ENCODE measurements at places on chromosomes 2 and 18.

DNA sequence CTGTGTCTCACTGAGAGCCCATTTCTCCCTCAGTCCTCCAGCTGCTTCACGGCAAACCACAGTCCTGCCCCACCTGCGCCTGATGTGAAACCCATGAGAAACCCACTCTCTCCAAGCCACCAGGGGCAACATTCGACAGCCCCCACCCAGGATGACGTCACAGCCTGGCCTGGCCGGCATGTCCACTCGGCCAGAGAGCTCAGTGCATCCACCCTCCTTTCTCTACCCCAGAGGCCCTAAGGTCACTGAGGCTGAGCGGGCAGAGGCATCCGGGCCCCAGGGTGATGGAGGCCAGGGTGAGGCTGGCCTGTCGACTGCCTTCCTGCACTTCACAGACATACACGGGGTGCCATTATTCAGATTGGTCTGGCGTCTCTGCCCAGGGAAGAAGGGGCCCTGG lies 402.7 kb upstream of the MYT1L start:
- DNase-seq: no peak

DNA sequence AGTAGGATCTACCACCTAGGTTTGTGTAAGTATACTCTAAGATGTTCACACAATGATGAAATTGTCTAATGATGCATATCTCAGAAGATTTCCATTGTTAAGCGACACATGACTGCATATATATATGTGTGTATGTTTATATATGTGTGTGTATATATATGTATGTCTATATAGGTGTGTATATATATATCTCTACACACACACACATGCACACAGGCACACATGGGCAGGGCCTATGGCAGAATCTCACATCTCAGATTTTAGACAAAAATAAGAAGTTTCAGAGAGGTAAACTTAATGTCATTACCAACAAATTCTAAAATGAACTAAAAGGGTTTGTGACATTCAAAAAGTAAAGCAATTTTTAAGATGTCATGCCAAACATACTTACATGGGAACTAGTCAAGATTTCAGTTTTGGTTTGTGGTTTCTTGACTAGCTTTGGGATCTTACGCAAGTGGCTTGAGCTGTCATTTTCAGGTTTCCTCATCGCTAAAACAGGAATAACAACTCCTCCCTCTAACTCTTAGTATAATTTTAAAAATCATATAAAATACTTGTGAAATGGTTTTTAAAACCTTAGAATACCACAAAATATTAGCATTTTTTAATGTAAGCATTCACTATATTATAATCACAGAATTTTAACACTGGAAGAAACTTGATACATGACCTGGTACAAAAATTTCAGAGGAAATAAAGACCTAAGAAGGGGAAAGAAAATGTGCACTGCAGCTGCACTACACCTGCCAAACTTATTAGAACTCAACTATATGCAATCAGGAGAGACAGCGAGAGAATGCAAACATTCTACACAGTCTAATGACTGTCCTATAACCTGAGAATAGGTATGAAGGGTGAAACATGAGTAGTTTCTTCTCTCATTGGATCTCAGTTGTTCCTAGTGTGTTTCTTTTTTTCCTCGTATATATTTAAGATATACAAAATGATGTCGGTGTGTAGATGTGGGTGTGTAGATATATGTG lies 75.7 kb downstream of the TTC21B start:
- DNase-seq: no peak

GRCh38 chr2:240791821-240792628 lies 28.0 kb downstream of the KIF1A start:
- no peak for DNase-seq

DNA sequence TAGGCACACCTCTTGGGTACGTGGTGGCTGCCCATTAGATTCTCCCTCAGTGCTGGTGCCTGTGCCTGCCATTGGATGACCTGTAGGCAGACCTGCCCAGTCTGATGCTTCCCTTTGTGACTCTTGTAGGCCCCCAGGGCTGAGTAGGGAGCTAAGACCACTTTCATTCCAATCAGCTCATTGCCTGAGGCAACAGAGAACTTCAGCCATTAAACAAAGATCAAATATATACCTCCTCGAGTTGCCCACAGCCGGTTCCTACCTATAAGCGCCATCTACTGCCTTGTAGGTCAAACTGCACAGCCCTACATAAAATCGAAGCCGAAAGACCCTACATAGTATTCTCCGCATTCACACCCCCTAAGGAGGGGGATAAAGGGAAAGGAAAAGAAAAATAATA lies 184.6 kb downstream of the ETAA1 start:
- no peak for DNase-seq

DNA sequence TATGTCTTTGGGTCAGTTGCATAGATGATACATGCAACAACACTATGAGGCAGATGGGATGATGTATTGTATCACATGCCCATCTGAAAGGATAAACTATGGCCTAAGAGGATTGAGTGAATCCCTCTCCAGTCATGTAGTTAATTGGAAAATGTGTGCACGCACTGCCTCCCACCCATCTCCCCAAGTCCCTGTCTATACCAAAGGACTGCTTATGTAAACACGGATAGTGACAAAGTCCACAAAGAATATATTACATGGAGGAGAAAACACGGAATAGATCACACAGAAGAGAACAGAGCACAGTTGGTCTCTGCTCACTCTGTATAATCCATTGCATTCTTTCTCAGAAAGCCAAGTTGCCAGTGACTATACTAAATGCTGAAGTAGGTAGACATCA lies 82.4 kb downstream of the NCKAP5 start:
- no peak for DNase-seq

DNA sequence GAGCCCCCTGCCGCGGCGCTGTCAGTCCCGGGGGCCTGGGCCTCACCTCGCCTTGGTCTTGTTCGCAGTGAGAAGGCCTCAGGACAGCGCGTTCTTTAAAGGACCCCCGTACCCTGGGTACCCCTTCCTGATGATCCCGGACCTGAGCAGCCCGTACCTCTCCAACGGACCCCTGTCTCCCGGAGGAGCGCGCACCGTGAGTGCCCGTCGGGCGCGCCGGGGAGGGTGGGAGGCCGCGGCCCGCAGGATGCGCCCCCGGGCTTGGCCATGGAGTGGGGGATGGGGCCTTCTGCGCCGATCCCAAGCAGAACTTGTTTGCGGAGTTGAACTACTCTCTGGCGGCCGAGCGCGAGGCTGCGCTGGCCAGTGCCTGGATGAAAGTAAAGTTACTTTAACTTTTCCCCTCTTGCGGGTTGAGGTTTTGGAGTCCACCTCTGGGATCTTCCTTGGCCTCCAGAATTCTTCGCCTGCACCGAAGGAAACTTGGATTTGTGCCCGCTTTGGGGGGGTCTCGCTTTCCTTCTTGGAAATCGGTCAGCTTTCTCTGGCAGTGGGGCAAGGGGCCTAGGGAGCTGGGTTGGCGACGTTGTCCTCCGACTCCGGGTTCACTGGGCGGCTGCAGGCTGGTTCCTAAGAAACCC lies 1.2 kb downstream of the TCF7L1 start:
- no peak for DNase-seq

Measured in activated naive CD4-positive, alpha-beta T cell (primary cell).